Astrocyte (in vitro differentiated cells and primary cell): ENCODE measurements at places on chromosomes 7 and 10. TPM values are rescaled to one million over a fixed set of nuclear protein-coding genes. Genes with fewer than 3 reads are reported as not detected.

The HEPACAM2 gene
- not detected in 2 replicates for total RNA-seq

The LRIT1 gene
- not detected in 2 replicates for total RNA-seq

The FAM25G gene
- not detected in 2 replicates for total RNA-seq

The AFAP1L2 gene
- total RNA-seq = 26.6 and 28.1 TPM in 2 replicates

The DNAH11 gene
- total RNA-seq = 0.43 and 0.72 TPM in 2 replicates

The CYP2W1 gene
- not detected in 2 replicates for total RNA-seq

The OPN1SW gene
- not detected in 2 replicates for total RNA-seq

The FKBP9 gene
- 157 and 199 TPM in 2 replicates for total RNA-seq

The NUDCD3 gene
- 86.8 and 94.6 TPM in 2 replicates for total RNA-seq
